ENCODE measurements at places on chromosomes 13 and 19.

- DNase-seq, result no peak
Measured at GRCh38 chr13:66855131-66855530, 375.0 kb downstream of the PCDH9 start.

DNA sequence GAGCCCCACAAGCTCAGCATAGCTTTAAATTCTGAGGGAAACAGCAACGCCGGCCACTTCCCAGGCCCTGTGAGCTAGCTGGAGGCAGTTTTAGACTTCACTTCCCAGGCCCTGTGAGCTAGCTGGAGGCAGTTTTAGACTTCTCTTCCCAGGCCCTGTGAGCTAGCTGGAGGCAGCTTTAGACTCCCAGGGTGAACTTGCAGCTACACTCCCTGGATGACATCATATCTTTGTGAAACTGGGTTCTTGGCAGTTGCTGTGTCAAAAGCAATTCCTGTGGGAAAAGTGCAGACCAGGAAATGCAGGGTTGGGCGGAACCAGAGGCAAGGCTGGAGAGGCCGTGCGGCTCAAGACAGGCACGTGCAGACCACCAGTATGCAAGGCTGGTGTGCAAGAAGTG is 12.7 kb downstream of the SOX1 start:
- DNase-seq, result peak; percentile 29

DNA sequence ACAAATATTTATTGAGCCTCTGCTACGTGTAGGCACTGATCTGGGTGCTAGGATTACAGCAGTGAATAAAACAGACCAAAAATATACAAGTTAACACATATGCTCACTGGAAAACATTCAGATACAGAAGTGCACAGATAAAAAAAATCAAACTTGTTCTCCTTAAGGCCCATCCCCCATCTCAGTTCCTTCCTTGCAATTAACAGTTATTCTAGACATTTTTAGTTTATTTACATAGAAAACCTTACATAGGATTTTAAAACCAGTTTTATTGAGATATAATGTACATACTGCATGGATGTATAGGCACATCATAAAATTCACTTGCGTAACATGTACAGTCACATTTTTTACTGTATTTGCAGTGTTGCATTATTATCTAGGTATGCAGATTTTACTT is 36.5 kb upstream of the HMGB1 start:
- no peak for DNase-seq

DNA sequence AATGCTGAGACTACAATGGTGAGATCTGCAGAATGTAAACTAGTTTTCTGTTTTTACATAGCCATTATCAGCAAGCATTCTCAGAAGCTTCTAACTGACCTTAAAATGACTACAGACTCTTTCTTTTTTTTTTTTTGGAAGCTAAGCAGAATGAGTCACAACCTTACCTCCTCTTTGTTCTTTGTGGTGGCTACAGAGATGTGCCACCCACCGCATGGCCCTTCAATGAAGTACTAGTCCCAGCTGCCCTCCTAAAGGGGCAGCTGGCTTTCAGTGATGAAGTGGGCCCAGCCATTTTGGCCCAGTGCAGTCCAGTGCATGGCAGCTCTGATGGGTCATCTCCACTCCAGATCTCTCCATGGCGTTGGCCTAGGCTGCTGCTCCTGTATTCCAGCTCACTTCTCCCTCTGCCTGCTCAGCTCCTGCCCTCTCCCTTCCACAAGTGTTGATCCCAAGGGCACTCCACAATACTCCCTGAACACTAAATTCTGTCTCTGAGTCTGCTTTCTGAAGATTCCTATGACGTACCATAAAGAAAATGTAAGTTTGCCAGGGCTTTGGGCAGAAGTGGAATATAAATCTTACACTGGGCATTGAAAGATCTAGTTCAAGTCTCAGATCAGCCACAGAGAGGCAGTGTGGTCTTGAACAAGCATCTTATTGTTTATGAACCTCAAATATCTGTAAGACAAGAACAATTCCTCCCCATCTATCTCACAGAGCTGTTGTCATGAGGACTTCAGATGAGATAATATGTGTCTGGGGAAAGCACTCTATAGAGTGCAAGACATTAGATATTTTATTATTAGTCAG is 85.6 kb downstream of the RXFP2 start:
- DNase-seq, result no peak

DNA sequence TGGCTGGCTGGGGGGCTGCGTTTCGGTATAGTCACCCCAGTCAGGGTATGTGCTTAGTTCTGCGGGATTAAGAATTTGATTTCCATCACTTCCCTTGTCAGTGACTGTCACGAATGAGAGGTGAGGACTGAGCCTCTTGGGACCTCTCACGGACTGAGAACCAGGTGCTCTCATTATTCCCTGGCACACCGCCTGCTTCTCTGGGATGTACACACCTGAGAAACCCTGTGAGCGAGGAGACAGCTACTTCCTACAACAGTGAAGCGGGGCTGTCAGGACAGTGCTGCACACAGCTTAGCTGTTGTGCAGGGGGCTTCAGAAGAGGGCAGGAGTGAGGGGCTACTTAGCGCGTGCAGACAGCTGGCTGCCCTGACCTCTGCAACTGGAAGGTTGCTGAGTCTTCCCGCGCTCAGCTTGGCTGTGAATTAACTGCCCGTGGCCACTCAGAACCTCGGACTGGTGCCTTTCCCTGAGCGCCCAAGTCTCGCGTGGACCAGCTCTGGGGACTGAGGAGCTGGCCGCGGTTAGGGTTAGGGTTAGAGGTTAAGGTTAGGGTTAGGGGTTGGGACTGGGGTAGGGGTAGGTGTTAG is 65.3 kb upstream of the MCF2L start:
- DNase-seq, result no peak

GRCh38 chr19:2659856-2660432 is 42.5 kb downstream of the GNG7 start:
- no peak for DNase-seq
